Amniotic epithelial cell (primary cell): ENCODE measurements at places on chromosomes 6 and 20.
A peak's percentile ranks its signal among the peaks of the same experiment; 100 is the strongest.

DNA sequence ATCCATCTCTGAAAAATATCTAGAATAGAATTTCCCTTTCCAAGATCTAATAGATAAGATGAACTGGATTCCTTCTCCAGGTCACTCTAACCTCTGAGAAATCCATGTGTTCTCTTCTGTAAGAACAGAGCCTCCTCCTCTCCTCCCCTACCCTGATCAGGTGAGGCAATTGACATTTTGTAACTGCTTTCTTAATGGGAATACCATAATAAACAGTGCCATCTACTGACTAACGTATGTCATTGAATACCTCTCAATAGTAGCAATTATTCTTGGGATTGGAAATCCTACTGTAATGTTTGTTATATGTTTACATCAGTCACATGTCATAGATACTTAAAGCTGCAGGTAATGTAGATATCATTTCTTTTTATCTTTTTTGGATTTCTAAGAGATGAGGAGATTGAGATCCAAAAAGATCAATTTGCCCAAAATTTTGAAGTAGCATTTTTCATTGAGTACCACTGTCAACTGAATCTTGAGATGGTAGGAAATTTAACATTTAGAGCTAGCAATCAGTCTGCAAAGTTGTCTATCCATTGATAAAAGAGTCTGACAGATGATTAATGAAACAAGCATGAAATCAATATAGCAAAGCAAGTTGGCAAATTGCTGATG is 365.8 kb upstream of the HSF2 start:
- DNase-seq: peak; percentile 84

DNA sequence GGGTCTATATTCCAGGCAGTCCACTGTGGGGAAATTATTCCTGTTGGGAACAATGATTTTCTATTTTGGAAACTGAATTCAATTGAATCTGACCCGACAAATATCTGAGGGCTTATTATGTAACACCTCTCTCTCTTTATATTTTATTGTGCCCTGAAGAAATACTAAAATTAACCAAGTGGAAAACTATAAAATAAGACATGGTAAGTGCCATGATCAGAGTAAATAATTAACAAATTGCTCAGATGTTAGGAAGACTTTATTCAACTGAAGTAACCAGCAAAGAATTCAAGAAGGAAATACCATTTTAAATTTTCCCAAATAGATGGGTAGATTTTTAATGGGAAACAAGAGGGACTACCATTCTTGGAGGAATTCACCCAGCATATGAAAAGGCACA is 632.9 kb downstream of the MAFB start:
- no peak for DNase-seq

- no peak for DNase-seq
These were observed 47.5 kb downstream of the DLL1 start for GRCh38 chr6:170243386-170243785.

GRCh38 chr6:47446669-47447330 is 30.8 kb upstream of the CD2AP start:
- DNase-seq: peak; percentile 10

DNA sequence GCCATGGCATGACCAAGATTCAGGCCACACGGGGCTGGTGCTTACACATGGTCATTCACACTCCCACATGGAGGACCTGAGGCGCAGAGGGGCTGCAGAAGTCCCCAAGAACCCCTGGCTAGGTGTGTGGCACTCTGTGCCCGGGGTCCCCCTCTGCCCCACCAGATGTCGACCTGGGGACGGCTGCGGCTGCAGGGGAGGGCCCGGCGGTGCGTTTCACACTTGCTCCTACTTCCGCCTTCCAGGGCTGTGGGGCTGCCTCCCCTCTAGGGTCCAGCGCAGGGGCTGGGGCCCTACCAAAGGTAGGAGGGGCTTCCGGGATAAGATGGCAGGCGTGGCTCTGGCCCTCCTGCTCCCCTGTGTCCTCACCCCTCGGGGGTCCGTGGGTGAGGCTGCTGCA is 81.1 kb upstream of the SLCO4A1 start:
- DNase-seq: no peak
